ENCODE measurements at places on chromosomes 7 and 10.

GRCh38 chr7:89103564-89103963 is 308.0 kb upstream of the TEX47 start:
- DNase-seq: no peak

DNA sequence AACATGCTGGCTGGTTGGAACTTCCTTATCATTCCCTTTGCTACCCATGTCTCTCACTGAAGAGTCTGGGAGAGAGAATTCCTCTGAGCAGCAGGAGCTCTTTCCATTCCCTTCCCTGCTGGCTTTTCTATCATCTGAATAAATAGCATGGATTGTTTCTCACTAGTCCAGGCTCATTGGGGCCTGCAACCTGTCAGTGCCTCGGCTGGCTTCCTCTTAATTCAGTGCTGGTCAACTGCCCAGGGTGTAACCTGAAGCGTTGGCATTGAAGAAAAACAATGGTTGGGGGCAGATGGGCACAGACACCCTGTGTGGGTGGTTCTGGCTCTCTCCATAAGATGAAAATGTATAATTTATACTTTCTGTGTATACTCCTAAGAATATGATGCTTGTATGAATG is 155.6 kb downstream of the ANLN start:
- no peak for DNase-seq

GRCh38 chr7:116024826-116025809 is 5.4 kb downstream of the TFEC start:
- DNase-seq: no peak

DNA sequence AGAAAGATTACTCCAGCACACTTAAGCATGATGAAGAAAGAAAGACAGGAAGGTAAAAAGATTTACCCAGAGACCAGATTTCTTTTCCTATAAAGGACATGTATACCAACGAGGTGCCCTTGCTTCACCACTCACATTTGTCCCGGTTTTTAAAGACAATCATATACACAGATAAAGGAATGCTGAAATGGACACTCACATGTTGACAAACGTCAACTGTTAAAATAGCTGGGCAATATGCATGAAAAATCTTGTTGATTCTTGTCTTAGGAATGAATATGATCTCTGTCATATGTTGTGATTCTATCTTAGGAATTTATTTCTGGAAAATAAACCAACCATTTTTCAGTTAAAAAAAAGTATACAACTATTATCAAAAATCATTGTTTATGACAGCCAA is 158.2 kb downstream of the SRPK2 start:
- DNase-seq: no peak

DNA sequence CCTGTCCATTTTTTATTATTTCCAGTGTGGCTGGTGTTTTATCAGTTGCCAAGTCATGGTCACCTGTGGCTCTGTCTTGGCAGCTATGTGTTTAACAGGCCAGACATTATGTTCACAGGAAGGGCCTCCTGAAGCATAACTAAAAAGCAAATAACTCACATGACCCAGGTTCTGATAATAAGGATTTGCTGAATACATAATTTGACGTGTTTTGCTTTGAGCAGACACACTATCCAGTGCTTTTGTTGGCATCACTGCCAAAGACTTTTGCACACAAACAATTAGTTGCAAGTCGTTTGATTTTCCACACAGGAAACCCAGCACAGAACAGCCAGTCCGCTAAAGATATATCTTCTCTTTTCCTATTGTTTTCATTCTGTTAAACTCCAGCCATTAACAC is 173.6 kb downstream of the ARL4A start:
- DNase-seq: no peak

- DNase-seq: no peak
Measured at GRCh38 chr10:5604961-5605360, 61.4 kb downstream of the ASB13 start.

DNA sequence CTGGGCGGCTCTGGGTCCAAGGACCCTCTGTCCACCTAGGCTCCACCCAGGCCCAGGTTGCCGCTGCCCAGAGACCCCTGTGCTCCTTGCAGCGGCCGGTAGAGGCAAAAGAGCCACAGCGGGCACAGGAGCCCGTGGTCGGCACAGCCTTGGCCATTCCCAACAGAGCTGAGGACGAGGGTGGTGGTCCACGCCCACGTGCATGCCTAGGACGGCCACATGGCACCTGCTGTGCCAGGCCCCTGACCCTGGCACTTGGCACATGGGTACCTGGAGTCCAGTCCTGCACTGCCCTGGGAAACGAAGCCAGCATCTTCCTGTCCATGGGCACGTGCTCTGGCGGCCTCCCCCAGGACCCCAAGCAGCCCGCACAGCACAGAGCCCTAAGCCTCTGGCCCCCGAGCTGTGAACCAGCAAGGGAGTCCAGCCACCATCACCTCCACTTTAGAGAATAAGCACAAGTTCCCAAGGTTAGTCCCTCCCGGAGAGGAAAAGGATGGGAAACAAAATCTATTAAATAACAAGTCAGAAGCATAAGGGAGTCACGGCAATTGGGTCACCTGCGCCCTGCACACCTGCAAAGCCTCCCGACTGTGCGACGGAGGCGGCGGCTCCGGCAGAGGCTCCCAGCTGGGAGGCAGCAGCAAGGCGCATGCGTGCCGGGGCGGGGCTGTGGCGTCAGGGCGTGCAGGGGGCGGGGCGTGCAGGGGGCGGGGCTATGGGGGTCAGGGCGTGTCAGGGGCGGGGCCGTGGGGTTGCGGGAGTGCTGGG is 59.1 kb downstream of the STK32C start:
- DNase-seq: peak; percentile 48

DNA sequence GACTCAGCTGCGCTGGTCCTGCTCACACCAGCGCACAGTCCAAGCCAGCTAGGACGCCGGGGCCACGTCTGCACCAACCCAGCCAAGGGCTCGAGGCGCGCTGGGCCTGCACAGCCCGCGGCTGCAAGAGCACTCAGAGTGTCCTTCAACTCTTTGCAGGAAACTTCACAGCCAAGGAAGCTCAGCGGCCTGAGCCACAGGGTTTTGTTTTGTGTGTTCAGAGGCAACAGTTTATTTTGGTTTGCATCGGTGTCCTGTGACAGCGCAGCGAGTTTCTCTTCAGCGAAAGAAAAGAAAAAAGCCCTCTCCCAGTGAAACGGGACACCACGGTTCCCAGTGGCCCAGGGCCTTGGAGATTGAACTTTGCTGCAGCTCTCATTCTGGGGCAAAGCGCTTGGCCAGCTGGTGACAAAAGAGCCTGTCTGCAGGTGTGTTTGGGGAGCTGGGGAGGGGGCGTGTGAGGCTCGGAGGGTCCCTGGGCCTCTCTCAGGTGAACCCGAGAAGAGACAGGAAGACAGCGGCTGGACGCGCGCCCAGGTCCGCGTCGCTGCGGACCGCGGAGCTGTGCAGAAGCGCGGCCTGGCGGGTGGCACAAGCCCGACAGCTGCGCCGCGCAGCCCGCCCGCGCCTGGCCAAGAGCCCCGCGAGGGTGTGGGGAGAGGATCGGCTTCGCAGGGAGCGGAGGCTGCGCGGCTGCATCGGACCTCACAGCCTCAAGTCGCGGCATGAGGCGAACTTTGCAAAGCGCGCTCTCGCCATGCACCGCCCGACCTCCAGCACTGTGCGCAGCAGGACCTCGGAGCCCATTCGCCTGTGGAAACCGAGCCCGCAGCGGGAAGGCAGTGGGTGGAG is 922 bp downstream of the CXCL12 start:
- DNase-seq: peak; percentile 57

- DNase-seq: peak; percentile 28
Measured at GRCh38 chr10:29119374-29119773, 169.5 kb upstream of the LYZL1 start.

DNA sequence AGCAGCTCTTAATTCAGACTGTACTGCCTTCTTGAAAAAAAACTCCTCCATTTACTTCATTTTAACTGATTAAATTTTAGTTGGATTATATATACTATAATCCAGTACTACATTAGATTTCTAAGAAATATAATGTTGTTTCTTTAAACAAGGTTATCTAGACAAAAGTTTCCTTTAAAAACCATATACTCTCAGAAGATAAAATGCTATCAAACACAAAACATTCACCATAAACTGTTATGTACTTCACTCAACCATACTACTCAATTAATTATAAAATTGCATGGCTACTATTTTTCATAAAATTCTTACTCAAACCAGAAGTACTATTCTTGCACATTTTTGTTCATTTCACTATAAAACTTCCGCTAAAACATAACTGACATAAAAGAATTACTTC is 12.7 kb downstream of the GPR22 start:
- DNase-seq: no peak

- peak; percentile 59 for DNase-seq
Measured at GRCh38 chr7:137169282-137169698, 174.2 kb downstream of the PTN start.

- DNase-seq: peak; percentile 8
Measured at GRCh38 chr7:17063045-17063383, 181.2 kb upstream of the AGR3 start.

GRCh38 chr10:116691635-116692034 is 50.7 kb downstream of the HSPA12A start:
- no peak for DNase-seq

GRCh38 chr7:135326636-135327280 is 93.1 kb downstream of the STRA8 start:
- DNase-seq: no peak

- no peak for DNase-seq
Measured at GRCh38 chr7:2499719-2500430, 19.7 kb upstream of the LFNG start.

DNA sequence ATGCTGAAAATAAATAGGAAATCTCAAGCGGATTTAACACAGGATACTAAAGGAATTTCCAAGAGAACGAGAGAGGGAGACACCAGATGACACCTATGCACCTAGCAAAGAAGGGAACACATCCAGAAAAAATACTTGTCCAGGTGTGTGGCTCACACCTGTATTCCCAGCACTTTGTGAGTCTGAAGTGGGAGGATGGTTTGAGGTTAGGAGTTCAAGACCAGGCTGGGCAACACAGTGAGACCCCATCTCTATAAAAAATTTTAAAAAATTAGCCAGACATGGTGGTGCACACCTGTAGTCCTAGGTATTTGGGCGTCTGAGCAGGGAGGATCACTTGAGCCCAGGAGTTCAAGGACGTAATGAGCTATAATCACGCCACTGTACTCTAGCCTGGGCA is 11.2 kb upstream of the CAPZA2 start:
- DNase-seq: no peak

DNA sequence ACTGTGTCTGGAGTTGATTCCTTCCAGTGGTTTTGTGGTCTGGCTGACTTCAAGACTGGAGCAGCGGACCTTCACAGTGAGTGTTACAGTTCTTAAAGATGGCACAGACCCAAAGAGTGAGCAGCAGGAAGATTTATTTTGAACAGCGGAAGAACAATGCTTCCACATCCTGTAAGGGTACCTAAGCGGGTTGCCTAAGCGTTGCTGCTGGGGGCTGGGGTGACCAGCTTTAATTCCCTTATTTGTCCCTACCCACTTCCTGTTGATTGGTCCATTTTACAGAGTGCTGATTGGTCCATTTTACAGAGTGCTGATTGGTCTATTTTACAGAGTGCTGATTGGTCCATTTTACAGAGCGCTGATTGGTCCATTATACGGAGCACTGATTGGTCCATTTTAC is 13.2 kb downstream of the AKR1B15 start:
- DNase-seq: no peak

DNA sequence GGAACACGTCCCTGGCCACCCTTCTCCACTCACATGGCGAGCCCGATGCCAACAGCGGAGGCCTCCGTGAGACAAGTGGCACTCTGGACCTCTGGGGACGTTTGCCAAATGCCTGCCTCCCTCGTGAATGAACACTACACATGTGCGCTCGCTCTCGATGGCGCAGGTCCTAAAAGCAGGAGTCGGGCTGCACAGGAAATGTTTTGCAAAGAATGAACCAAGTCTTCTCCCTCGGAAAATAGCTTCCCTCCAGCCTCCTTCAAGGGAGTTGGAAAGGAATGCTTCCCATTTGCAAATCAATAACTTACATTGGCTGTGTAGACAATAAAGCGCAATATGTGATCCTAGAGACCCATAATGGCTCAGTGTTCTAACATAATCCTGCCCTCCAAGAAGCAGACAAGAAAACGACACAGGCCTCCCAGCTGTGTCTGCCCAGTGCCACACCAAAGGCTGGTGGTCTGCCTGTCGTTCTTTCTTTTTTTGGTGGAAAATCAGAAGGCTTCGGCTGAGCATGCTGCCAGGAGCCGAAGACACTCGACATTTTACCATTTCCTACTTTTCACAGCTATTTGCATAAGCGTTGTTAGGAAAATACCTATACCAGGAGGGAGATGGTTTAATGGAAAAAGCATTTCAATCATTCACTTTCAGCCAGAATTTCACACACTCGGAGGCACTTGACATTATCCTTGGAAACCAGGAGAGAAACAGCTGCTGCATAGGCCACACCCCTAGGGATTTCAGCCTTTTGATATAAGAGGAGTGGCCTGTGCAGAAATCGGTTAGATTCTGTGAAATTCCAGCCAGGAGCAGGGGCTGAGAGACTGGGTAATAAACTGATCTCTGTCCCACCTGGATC is 38.4 kb downstream of the ATXN7L1 start:
- no peak for DNase-seq

DNA sequence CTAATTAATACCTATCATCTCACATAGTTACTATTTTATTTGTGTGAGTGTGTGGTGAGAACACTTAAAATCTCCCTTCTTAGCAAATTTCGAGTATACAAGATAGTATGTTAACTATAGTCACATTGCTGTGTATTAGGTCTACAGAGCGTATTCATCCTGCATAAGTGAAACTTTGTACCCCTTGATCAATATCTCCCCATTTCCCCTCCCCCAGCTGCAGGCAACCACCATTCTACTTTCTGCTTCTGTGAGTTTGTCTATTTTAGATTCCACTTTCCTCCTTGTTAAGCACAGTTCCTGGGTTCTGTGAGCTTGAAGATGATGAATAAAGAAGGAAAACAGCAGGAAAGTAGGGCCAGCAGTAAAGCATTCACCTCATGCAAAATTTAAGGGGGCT is 42.4 kb downstream of the MRPS33 start:
- no peak for DNase-seq

GRCh38 chr7:188727-189500 is 3.5 kb upstream of the FAM20C start:
- no peak for DNase-seq

DNA sequence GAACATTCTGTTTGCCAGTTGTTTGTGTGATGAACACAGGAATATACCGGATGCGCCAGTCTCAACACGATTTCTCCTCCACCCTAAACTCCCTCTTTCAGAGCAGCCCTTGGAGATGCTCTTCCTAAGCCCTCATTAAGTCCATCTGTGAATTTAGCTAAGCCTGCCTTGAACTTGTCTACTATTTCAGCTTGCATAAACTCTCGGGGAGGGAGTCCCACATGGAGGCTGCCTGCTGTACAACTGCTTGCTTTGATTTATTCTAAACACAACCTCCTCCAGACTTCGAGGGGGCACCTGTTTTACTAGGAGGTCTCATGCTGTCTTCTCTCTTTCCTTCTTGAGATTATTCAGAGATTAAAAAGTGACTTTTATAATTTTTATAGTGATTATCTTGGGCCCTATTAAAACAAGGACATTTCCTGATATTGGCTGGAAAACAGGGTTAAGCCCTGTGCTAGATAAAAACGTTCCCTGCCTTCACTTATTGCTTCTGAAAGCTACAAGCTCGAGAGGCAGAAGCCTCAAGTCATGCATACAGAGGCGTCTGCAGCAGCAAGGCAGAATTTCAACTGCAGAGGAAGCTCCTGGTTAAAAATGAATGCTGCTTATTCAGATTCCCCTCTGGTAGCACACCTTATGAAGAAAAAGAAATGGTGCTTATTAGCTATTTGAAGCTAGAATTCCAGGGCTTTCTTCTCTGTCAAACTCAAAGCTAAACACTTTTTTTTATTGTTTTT is 174.3 kb downstream of the FANK1 start:
- no peak for DNase-seq

- no peak for DNase-seq
Measured at GRCh38 chr10:124892031-124892430, 49.9 kb upstream of the ZRANB1 start.

Data from EL (cell line).